ENCODE measurements at places on chromosomes 2 and 18.

DNA sequence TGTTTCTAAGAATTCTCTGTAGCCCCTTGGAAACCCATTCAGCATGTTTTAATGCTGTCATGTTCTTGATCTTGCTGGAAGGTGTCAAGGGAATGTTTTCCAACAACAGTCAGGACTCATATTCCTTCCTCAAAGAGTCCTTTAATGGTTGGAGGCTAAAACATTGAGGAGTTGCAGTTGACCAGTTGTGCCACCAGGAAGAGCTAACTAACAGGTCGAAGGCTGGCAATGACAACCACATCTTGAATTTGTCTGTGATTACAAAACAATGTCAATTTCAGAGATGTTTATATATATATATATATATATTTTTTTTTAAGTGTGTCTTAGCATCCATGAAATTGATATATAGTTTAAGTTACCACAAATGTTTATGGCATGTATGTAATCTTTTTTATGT lies 151.5 kb downstream of the INO80D start:
- DNase-seq: no peak

DNA sequence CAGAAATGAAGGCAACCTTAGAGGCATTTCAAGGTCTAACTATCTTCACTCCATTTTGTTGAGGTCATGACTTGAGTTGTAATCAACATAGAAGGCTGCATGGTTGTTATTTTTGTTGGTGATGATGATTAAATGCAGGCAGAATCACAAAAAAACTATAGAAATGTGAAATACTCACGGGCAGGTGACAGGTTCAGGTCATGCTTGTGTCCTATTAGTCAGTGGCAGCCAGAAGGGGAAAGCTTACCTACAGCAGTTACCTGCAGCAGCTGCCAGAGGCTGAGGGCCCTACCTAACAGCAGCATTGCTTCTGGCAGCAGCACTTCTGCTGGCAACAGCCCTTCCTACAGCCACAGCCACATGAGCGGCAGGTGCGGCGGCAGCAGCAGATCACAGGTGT lies 394 bp downstream of the SCYGR3 start:
- no peak for DNase-seq

DNA sequence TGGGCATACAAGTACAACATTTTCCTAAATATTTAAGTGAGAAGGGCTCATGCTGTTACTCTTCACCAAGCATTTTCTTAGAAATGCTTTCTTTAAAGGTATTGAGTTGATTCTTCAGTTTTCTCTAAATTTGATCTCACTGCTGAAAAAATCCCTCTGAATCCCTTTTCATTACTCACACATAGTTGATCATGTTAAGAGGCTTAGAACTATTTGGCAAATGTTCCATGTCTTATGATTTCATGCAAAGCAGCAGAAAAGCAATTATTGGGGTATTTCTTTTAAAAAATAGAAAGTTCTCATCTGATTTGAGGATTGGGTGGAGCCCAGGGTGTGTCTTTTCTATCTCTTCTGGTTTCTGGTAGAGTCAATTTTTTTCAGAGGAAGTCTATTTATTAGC lies 1079.8 kb upstream of the ZEB2 start:
- no peak for DNase-seq

DNA sequence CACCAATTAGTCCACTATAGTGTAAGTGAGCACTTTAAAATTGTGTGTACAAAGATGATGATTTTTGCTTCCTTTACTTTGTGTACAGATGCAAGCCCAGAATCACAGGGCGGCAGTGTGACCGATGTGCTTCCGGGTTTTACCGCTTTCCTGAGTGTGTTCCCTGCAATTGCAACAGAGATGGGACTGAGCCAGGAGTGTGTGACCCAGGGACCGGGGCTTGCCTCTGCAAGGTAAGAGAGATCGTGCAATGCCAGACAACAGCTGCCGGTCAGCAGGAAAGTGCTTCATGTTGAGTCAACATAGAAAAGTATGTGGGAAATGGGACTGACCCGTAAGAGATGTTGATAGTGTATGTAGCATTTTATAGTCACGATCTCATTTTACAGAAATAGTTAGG lies 156.8 kb upstream of the TTC39C start:
- no peak for DNase-seq

GRCh38 chr2:178477443-178478129 lies 814 bp downstream of the FKBP7 start:
- DNase-seq: no peak

Measured in CD4-positive, alpha-beta T cell treated with Interleukin-15 for 4 hours (primary cell).